ENCODE measurements at places on chromosomes 7 and 10. TPM values are rescaled to one million over a fixed set of nuclear protein-coding genes. Genes with fewer than 3 reads are reported as not detected.

GRCh38 chr10:33617381-33618080 lies 283.1 kb upstream of the NRP1 start:
- no peaks in the 10 kb centered on the region for H3K27me3 ChIP-seq
- H3K36me3 ChIP-seq: no peaks in the 10 kb centered on the region
- H3K4me3 ChIP-seq: no peak overlapping the region
- H3K4me1 ChIP-seq: no peaks in the 10 kb centered on the region
- no peak for DNase-seq
- no peak overlapping the region for H3K27ac ChIP-seq

DNA sequence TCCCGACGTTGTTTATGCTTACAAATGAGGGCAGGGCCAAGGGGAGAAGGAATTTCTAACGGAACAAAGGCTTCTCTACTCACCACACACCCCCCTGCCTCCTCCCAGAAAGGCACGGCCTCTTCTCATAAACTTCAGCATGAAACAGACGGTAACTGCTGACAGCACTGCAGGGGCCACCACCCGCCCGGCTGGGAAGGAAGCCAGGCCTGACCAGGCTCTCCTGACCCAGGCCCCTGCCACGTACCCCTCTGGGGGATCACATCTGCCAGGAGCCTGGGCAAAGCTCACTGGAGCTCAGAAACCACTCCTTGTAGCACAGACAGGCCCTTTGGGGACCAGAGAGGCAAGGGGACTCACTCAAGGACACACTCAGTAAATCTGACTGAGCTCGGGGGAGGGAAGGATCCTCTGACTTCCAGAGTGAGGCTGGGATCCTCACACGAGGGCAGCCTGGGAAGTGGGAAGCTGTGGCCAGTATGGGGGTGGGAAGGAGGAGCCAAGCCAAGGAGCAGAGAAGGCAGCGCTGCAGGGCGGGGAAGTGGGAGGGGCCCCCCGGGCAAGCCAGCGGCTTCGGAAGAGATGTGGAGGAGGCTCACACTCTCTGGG lies 46.1 kb downstream of the ZCCHC24 start:
- no peak overlapping the region for H3K27ac ChIP-seq
- no peak overlapping the region for H3K4me3 ChIP-seq
- DNase-seq: no peak
- peaks cover 4% of the 10 kb centered on the region for H3K4me1 ChIP-seq
- H3K27me3 ChIP-seq: peaks cover 23% of the 10 kb centered on the region
- H3K36me3 ChIP-seq: no peaks in the 10 kb centered on the region

CCDC3 gene
- polyA plus RNA-seq: not detected

GRCh38 chr7:46059308-46060020 lies 138.4 kb upstream of the IGFBP3 start:
- H3K36me3 ChIP-seq: no peaks in the 10 kb centered on the region
- no peaks in the 10 kb centered on the region for H3K27me3 ChIP-seq
- DNase-seq: no peak
- H3K4me3 ChIP-seq: no peak overlapping the region

- H3K4me1 ChIP-seq: no peaks in the 10 kb centered on the region
- no peaks in the 10 kb centered on the region for H3K27me3 ChIP-seq
- DNase-seq: no peak
These were observed 4.6 kb upstream of the SLC13A1 start for GRCh38 chr7:123204206-123204835.

GRCh38 chr7:101856473-101857357 lies 39.3 kb downstream of the CUX1 start:
- no peaks in the 10 kb centered on the region for H3K36me3 ChIP-seq
- peak; percentile 88 for DNase-seq
- H3K4me3 ChIP-seq: peak overlapping the region; percentile 93
- peak overlapping the region; percentile 100 for H3K27ac ChIP-seq
- H3K27me3 ChIP-seq: no peaks in the 10 kb centered on the region

DNA sequence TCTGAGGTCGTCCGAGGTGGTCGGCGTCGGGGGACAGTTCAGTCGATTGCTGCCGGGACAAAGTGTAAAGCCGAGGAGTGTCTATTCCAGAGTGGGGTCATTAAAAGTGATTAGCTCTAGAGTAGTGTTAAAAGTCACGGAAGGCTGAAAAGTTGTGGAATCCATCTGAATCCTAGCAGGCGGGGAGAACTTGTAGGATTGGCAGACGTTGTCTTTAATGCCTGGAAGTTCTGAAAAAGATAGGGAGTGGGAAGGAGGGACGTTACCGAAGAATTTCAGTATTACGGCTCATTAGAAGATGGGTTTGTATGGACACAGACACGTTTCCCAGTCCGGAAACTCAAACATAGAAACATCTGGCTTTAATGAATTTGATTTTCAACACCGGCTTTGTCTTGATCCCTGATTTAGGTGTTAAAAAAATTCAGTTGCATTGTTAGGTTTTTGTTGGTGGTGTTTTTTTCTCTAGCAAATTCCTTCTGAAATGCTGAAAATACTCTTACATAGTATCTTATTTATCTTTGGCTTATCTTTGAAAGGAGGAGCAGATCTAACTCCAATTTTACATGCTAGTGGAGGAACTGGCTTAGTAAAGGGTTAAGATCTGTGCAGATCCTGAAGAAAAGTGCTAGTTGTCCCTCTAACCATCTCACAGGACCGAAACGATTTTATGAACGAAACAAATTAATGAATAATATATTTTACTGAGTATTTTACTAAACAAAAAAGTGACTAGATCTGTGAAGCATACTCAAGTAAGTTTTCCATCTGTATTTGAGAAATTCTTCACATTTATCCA lies 900 bp downstream of the MKLN1 start:
- H3K4me1 ChIP-seq: peaks cover 48% of the 10 kb centered on the region
- peaks cover 10% of the 10 kb centered on the region for H3K36me3 ChIP-seq
- H3K27me3 ChIP-seq: no peaks in the 10 kb centered on the region
- H3K27ac ChIP-seq: peak overlapping the region; percentile 98

- peak overlapping the region; percentile 15 for H3K4me3 ChIP-seq
- H3K36me3 ChIP-seq: no peaks in the 10 kb centered on the region
- H3K27ac ChIP-seq: no peak overlapping the region
- peaks cover 12% of the 10 kb centered on the region for H3K4me1 ChIP-seq
- no peak for DNase-seq
These were observed 247.6 kb downstream of the DNAJB6 start for GRCh38 chr7:157584420-157584819.

FAM25G gene
- polyA plus RNA-seq: not detected

- DNase-seq: no peak
- no peaks in the 10 kb centered on the region for H3K27me3 ChIP-seq
- H3K36me3 ChIP-seq: peaks cover 22% of the 10 kb centered on the region
- H3K27ac ChIP-seq: peak overlapping the region; percentile 26
- no peak overlapping the region for H3K4me3 ChIP-seq
These were observed 36.6 kb downstream of the SBDS start for GRCh38 chr7:66958538-66959350.

TLX1 gene
- polyA plus RNA-seq: not detected

- no peak overlapping the region for H3K27ac ChIP-seq
- no peaks in the 10 kb centered on the region for H3K36me3 ChIP-seq
- no peak for DNase-seq
- H3K4me1 ChIP-seq: peaks cover 2% of the 10 kb centered on the region
- H3K4me3 ChIP-seq: no peak overlapping the region
- H3K27me3 ChIP-seq: no peaks in the 10 kb centered on the region
These were observed 149.6 kb downstream of the TCF7L2 start for GRCh38 chr10:113099431-113100183.

WAPL gene
- 19.7 TPM for polyA plus RNA-seq

DNA sequence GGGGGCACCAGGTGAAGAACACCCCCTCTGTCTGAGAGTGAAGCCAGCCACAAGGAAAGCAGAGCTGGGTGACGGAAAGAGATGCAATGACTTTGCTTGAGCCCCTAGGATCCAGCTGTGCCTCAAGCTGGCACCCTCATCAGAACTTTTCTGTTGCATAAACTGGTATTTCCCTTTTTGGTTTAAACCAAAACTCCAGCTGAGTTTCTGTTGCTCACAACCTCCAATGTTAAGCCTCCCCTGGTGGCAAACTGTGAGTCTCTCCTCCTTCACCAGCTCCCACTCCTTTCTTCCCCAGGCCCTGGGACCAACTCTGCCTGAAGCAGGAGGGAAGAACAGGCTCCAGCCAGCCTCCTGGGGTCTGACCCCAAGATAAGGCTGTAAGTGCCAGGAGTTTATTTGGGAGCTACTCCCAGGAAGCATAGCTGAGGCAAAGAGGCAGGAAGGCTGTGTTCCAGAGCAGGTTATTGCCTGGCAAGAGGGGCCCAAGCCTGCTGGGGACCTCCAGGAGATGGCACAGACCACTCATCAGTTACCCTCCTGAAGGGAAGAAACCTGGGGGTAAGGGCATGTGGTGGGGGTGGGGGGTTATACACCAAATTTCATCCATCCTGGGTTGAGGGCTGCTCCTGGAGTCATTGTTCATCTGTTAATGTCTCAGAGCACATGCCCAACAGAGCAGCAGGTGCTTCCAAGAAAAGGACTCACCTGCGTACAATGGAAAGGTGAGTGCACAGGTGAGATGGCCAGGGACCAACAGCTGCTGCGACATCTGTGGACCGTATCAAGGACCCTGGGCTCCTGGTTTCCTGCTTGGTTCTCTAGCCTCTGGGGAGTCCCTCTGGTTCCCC lies 73.3 kb upstream of the NANOS1 start:
- H3K4me3 ChIP-seq: no peak overlapping the region
- peaks cover 27% of the 10 kb centered on the region for H3K27me3 ChIP-seq
- H3K36me3 ChIP-seq: no peaks in the 10 kb centered on the region
- no peak for DNase-seq
- no peak overlapping the region for H3K27ac ChIP-seq

DNA sequence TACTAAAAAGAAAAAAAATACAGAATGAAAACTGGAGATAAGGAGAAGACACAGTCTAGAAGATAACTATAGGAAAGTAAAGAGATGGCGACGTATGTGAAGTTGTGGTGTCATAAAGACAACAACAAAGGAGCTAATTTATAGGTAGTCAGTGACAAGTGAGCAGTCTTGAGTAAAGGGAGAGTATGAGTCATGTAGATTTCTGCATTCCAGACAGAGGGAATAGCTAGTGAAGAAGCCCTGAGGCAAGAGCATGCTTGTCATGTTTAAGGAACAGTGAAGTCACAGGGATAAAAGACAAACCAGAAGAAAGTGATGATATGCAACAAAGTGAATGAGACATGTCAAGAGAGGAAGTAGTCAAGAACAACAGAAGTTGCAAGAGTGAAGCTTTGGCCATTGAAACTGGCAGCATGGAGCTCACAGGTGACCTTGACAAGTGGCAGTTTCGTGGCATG lies 2.3 kb upstream of the MIOS start:
- peaks cover 8% of the 10 kb centered on the region for H3K36me3 ChIP-seq
- H3K4me3 ChIP-seq: no peak overlapping the region
- no peaks in the 10 kb centered on the region for H3K27me3 ChIP-seq
- no peak overlapping the region for H3K27ac ChIP-seq
- no peak for DNase-seq

DNA sequence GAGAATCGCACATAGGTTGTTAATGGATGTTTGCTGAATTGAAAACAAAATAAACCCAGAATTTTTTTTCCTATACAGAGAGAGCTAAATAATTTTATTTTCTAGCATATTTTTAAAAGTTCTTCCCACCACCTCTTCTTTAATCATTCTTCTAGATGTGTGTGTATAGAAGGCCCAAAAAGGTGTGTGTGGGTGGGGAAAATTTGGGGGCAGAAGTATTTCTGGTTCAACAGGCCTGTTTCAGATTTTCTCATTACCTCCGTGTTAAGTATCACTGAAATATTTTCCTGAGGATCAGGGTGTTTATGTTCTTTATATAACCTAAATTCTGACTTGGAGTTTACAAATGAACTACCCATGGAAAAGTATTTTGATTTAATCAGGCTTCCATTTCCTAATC lies 144.2 kb upstream of the ZNF804B start:
- no peaks in the 10 kb centered on the region for H3K36me3 ChIP-seq
- no peaks in the 10 kb centered on the region for H3K27me3 ChIP-seq
- H3K27ac ChIP-seq: no peak overlapping the region
- H3K4me3 ChIP-seq: no peak overlapping the region
- DNase-seq: no peak
- no peaks in the 10 kb centered on the region for H3K4me1 ChIP-seq

PDE1C gene
- polyA plus RNA-seq: not detected

DNA sequence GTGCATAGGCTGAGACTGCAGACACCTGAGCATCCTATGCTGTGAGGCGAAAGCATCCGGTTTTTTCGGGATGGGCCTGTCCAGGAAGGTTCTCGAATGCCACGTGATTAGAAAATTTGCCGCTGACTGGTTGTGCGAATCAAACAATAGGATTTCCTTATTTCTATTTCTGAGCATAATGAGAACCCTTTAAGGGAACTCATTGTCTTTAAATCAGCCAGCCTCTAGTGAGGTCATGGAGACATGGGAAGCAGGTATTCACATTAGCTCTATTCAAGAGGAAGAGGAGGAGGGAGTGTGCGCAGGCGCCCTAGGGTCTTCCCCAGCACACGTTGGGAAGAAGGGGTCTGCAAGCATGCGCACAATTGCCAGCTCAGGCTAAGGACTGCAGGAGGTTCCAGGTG lies 5.6 kb downstream of the GIMAP1 start:
- H3K27me3 ChIP-seq: no peaks in the 10 kb centered on the region
- peaks cover 5% of the 10 kb centered on the region for H3K4me1 ChIP-seq
- peaks cover 9% of the 10 kb centered on the region for H3K36me3 ChIP-seq
- no peak for DNase-seq

VWA2 gene
- not detected for polyA plus RNA-seq

MYL7 gene
- not detected for polyA plus RNA-seq

- H3K27me3 ChIP-seq: no peaks in the 10 kb centered on the region
- no peak for DNase-seq
These were observed 735.3 kb downstream of the MAGI2 start for GRCh38 chr7:78718212-78718611.

DNA sequence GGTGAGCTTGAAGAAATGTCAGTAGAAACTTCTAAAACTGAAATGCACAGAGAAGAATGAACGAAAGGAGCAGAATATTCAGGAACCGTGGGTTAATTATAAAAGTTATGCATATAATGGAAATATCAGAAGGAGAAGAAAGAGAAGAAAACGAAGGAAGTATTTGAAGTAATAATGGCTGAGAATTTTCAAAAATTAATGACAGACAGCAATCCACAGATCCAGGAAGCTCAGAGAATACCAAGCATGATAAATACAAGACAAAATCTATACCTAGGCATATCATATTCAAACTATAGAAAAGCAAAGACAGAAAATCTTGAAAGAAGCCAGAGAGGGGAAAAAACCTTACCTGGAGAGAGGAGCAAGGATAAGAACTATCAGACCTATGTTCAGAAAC lies 16.5 kb upstream of the MCM10 start:
- H3K4me3 ChIP-seq: no peak overlapping the region
- H3K4me1 ChIP-seq: no peaks in the 10 kb centered on the region
- H3K27ac ChIP-seq: no peak overlapping the region
- peaks cover 23% of the 10 kb centered on the region for H3K36me3 ChIP-seq
- H3K27me3 ChIP-seq: no peaks in the 10 kb centered on the region

- H3K36me3 ChIP-seq: no peaks in the 10 kb centered on the region
- no peak for DNase-seq
- peaks cover 4% of the 10 kb centered on the region for H3K4me1 ChIP-seq
- no peak overlapping the region for H3K4me3 ChIP-seq
- no peak overlapping the region for H3K27ac ChIP-seq
- H3K27me3 ChIP-seq: peaks cover 29% of the 10 kb centered on the region
These were observed 256.5 kb upstream of the PPP2R2D start for GRCh38 chr10:131644289-131644688.
